ENCODE measurements at places on chromosomes 7 and 10. TPM values are rescaled to one million over a fixed set of nuclear protein-coding genes. Genes with fewer than 3 reads are reported as not detected.

The CHRM2 gene
- total RNA-seq: not detected

The UPK3BL1 gene
- 13.0 TPM for total RNA-seq

The GSAP gene
- total RNA-seq: 2.6 TPM

The FAM25C gene
- not detected for total RNA-seq

The RBP4 gene
- 8.8 TPM for total RNA-seq

The ENTPD1 gene
- total RNA-seq: 0.02 TPM

The NEURL1 gene
- total RNA-seq: 0.20 TPM

The ATP6V0A4 gene
- total RNA-seq: 0.15 TPM

The GPR26 gene
- not detected for total RNA-seq

The THSD7A gene
- 1.5 TPM for total RNA-seq

The SH2D4B gene
- 0.03 TPM for total RNA-seq

The PPP1R3C gene
- 20.4 TPM for total RNA-seq

The ODAD2 gene
- total RNA-seq: 0.13 TPM
